HTR-8/SVneo (cell line): ENCODE measurements at places on chromosomes 11 and 22.
A peak's percentile ranks its signal among the peaks of the same experiment; 100 is the strongest.

GRCh38 chr11:102488208-102488607, 35.6 kb upstream of the TMEM123 start:
- no peak for DNase-seq

GRCh38 chr22:19803736-19804267, 43.2 kb downstream of the TBX1 start:
- no peak for DNase-seq

DNA sequence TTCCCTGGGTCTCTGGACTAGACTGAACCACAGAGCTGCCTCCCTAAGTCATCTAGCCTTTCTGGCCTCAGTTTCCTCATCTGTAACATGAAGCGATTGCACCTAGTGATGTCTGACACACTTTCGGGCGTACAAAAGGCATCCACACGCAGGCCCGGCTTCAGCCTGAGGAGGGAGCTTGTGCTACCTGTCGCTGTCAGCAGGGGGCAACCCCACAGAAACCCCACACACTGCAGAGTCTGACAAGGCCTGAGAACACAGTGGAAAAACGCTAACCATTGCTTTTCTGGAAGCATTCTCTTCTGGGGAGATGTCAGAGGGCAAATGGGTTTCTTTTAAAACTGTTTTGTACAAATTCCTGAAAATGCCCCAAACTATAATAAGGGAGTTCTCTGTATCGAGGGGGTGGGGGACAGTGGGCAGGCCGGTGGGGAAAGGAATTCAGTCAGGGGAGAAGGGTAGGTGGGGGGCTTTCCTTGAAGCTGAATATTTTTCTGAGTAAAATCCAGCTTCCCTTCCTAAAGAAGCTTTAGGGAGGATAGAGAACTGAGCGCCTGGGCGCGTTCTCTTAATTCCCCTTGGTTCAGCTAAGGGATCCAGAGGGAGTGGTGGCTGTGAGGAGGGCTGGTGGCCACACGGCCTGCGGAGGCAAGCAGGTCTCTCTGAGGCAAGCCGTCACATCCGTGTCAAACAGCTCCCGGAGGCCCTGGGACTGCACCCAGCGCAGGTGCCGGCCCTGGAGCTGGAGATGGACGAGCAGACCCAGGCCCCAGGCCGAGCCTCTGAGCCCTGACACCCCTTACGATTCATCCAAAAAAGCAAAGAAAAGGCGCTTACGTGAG, 533 bp downstream of the ELF5 start:
- peak; percentile 64 for DNase-seq

DNA sequence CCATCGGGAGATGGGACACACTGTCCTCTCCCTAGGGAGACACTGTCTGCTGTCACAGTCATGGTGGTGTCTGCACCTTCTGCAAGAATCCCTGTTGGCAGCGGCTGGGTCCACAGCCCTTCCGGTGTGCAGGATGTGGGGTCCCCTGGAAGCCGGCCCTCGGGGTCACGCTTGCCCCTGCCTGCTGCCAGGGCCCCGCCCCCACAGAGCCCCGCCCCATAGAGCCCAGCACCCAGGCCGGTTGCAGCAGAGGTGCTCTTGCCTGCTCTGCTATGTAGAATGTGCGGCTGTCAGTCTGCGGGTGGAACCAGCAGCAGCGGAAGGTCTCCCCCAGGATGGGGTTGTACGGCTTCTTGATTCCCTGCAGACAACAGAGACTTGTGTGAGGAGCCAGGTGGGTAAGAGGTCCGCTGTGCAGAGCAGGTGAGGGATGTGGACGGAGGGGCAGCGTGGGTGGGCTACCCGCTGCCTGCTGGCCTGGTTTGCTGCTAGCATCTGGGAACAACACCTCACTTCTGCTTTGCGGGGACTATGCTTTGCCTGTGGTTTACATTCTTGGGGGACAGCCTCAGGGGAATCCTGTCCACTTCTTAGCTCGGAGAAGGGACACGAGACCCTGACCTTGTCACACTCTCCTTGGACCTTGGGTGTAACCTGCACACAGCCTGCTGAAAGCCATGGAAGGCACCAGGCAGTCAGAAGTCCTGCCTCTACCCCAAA, 44.9 kb upstream of the CARS1 start:
- no peak for DNase-seq

DNA sequence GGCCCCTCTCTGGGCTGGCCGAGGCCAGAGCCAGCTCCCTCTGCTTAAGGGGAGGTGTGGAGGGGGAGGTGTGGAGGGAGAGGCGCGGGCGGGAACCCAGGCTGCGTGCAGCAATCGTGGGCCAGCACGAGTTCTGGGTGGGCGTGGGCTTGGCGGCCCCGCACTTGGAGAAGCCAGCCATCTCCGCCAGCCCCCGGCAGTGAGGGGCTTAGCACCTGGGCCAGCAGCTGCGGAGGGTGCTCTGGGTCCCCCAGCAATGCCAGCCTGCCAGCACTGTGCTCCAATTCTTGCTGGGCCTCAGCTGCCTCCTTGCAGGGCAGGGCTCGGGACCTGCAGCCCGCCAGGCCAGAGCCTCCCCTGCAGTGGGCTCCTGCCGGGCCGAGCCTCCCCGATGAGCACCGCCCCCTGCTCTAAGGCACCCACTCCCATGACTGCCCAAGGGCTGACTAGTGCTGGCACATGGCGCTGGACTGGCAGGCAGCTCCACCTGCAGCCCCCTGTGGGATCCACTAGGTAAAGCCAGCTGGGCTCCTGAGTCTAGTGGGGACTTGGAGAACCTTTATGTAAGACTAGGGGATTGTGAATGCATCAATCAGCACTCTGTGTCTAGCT, 96.7 kb upstream of the OR9G4 start:
- DNase-seq: no peak

DNA sequence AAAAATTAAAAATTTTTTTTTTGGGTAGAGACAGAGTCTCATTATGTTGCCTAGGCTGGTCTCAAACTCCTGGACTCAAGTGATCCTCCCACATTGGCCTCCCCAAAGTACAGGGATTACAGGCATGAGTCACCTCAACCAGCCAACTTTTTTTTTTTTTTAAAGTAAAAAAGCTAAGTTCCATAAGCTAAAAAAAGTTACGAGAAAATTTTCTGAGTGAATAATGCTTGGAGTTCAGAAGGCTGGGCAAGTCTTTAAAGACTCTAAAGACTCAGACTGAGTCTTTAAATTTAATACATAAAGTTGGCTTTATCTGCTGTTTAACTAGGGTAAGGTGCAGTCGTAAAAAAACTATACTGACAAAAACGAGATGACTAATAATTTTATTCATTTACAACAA, 5.6 kb downstream of the DDX6 start:
- no peak for DNase-seq

GRCh38 chr11:47360341-47360740, 7.8 kb upstream of the MYBPC3 start:
- DNase-seq: no peak

DNA sequence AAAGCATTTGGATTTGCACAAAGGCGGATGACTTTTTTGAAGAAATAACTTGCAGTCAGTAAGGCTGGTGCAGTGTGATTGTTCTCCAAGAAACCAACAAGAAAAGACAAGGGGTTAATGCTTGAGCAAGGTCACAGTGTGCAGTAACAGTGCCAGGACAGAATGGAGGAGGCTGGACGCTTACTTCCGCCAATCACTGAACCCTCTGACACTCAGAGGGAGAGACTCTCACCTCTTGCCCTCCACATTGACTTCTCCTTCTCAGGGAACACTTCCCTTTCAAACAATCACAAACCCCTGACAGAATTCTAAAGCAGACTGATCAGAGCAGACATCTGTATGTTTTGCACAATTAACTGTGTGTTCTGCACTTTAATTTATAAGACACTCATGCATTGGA, 228.4 kb downstream of the BLID start:
- no peak for DNase-seq

DNA sequence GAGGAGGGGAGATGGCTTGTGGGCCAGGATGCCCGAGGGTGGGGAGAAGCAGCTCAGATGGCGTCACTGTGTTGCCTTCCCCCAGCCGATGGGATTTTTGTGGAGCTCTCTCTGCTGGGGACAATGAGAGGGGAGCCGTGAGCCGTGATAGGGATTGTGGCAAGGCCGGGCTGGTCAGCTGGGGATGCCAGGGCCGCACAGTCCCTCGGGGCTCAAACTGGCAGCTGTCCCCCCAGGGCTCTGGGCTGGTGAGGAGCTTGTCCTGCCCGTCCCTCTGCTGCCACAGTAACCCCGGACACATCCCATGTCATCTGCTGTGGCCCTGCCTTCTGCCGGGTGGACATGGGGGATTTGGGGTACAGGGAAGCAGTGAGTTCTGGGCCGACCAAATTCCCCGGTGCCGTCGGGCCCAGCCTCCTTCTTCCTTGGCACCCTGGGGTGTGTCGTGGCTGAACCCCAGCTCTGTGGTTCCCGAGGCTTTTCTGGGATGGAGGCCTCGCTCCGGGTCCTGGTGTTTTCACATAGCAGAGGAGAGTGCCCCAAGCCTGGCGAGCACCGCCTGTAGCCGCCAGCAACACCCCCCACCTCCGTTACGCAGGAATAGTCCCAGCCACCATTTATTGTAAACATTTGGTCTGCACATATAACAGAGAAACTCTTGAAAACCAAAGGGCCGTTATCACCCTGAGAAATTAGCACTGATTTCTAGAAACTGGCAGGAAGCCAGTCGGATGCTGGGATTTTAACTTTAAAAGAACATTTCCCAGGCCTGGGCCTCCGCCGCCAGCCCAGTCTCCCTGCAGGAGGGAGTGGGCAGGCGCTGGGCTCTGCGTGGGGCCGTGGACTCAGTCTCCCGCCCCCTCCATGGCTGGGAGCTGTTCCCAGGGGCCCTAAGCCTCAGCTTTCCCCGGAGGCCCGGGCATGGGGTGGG, 9.9 kb downstream of the BRSK2 start:
- DNase-seq: no peak

- DNase-seq: no peak
These were observed 41.6 kb downstream of the NAALAD2 start for GRCh38 chr11:90176069-90176468.

- no peak for DNase-seq
These were observed 60.0 kb upstream of the NECTIN1 start for GRCh38 chr11:119788911-119789560.

- no peak for DNase-seq
These were observed 51.0 kb upstream of the PRSS23 start for GRCh38 chr11:86749376-86749775.

- no peak for DNase-seq
These were observed 25.4 kb downstream of the MS4A10 start for GRCh38 chr11:60810569-60810968.

DNA sequence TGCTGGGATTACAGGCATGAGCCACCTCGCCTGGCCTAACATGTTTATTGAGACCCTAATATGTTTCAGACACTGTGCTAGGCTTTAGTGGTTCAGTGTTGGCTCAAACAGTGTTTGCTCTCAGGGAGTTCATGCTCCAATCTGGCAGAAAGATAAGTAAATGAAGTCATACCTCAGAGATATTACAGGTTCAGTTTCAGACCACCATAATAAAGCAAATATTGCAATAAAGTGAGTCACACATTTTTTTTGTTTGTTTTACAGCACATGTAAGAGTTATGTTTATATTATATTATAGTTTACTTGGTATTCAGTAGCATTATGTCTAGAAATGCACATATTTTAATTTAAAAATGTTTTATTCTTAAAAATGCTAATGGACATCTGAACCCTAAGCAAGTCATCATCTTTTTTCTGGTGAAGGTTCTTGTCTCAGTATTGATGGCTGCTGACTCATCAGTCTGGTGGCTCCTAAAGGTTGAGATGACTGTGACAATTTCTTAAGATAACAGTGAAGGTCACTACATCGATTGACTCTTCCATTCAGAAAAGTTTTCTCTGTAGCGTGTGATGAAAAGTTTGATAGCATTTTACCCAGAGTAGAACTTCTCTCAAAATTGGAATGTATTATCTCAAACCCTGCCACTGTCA, 243.0 kb upstream of the ANO5 start:
- DNase-seq: no peak

DNA sequence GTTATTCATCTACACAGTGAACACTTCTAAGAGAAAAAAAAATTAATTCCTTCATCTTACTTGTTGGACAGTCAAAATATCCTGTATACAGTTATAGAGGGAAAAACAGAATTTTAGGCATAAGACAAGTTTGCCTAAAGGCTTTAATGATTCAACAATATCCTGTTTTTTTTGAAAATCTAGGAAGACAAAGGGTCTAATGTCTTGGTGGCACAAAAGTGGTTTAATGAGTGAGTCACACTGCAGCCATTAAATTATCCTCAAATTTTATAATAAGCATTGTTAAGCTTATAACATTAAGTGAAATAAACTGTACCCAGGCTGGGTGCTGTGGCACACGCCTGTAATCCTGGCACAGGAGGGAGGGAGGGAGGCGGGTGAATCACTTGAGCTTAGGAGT, 72.9 kb downstream of the GAB2 start:
- DNase-seq: no peak

DNA sequence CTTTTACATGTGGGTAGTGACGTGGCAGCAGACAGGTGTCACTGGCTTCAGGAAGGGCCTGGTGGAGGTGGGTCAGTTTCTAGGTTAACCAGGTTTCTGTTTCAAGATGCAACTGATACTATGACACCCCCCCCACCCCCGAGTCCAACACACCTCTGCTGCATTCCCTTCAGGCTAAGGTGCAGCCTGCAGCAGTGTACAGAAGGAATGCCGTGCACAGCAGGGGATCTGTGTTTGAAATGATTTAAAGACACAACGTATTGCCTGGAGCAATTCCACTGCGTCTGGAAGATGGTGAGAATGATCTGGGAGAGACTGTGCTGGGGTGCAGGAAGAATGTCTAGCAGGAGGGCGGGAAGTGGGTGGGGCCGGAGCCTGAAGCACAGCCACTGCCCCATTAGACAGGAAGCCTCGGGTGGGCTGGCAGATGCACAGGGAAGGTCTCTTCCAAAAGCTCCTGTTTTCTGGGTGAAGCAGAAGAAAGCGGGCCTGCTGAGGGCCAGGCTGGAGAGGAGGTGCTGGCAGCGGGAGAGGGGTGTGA, 11.9 kb upstream of the TESMIN start:
- peak; percentile 57 for DNase-seq

DNA sequence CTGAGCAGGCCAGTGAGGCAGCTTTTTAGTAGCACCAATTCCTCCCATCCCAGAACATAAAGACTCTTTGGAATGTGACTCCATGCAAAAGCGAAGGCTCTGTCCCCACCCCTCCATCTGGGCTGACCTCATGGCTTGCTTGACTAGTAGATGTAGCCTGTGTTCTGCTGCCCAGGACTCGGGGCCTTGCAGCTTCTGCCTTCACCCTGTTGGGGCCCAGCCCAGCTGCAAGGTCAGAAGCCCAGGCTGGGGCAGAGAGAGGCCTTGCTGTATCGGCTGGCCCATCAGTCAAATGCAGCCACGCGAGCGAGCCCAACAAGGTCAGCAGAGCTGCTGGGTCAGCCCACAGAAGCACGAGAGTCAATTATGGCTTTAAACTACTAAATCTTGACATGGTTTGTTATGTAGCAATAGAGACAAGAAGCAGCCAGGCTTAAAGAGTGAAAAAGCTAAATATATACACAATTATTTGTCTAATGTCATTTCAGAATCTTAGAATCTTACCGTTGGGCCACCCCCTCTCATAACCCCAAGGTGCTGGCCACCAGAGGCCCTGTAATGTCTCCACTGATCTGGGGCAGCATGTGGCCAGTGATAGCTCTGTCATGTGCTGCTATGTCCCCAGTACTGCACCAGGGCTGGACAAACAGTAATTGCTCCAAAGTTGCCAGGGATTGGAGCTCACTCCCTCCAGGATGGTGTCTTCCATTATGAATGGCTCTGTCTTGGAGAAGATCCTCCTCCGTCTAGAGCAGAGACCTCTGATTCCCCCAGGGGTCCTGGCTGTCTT, 10.4 kb upstream of the WNT11 start:
- no peak for DNase-seq
